Activated naive CD8-positive, alpha-beta T cell treated with anti-CD3 and anti-CD28 coated beads, Interleukin-2, amount 50 U/mL, for 16 hours (primary cell): ENCODE measurements at places on chromosomes 7 and 10.

GRCh38 chr7:149496642-149497391, 792 bp downstream of the ZNF746 start:
- peak; percentile 15 for DNase-seq

DNA sequence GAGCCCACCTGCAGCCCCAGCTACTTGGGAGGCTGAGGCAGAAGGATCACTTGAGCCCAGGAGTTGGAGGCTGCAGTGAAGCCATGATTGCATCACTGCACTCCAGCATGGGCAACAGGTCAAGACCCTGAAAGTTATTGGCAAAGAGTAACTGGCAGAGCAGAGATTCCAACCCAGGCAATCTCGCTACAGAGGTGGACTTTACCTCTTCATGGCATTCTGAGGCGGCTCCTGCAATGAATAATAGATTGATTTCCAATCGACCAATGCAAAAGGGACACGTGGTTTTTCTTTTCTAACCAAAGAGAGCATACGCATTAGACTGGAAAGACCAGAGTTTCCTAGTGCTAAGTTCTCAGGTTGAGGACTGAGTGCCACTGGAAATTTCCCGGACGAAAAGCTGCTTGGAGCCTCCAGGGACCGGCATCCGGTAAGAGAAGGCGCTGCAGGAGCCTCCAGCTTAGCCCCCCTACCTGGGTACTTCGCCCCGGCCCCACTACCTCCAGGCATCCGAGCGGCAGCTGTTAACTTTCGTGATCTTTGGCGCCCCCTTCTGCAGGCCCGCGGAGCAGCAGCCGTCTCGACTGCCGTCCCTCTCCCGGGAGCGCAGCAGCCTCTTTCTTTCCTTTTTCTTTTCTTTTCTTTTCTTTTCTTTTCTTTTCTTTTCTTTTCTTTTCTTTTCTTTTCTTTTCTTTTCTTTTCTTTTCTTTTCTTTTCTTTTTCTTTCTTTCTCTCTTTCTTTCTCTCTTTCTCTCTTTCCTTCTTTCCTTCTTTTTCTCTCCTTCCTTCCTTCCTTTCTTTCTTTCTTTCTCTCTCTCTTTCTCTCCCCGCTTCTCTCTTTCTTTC, 4.1 kb downstream of the MBLAC1 start:
- peak; percentile 66 for DNase-seq

- no peak for DNase-seq
Observed at GRCh38 chr10:124799211-124799610, 2.4 kb upstream of the ABRAXAS2 start.

DNA sequence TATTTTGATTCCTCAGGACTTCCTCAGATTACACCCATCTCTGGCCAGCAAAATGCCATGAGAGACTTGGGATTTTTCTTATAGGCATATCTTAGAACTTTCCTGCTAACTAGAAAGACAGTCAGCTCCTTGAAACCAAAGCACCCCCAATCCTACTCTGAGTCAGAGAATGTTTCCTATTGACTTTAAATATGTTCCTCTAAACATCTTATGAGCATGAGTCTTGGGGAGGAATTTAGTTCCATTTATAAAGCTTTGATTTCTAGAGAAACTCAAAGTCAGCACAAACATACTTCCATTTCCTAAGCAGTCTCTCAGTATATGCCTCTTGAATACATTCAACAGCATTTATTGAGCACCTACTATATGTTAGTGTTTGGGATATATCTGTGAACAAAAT, 128.5 kb downstream of the INHBA start:
- DNase-seq: no peak

DNA sequence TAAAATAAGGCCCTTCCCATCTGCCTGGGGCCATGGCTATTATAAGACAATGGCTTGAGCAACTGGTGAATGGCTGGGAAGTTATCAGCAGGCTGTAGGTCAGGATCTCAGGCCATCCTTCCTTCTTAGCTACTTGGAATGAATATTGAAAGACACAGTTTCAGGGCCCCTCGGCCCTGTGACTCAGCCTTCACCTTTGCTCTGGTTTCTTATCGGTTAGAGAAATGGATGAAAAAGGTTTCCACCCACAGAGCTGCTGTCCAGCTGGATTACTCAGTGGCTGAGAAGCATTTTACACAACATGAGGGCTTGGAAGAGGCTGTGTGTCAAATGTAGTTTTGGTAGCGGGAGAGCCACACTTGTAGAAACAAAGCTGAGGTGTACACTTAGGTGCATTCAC, 9.4 kb downstream of the ACSL5 start:
- no peak for DNase-seq

DNA sequence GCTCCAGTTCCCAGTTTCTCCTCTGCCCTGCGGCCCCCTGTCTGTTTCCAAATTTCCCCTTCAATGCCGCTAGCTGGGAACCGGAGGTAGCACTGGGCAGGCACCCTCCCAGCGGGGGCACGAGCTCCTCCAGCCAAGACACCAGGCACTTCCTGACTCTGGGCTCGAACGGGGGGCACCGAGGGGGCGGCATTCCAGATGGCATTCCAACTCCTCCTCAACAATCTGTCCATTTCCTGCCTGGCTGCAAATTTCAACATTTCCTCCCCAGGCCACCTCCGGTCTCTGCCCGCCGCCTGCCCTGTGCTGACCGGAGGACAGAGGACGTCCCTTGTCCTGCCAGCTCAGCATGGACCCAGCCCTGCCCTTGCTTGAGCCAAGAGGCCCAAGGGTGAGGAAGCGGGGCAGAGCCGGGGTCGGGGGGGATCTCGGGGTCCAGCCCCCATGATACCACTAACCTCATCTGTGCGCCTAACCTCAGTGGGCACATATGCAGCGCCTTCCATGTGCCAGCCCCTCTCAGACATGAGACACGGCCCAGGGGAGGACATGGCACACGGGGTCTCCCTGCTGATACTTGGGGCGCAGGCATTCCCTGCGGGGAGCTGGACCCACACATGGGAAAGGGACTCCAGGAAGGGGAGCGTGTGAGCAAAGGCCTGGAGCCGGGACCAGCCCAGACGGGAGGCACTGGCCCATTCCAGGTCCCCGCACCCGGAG, 58.0 kb downstream of the PDGFA start:
- no peak for DNase-seq

- DNase-seq: no peak
Observed at GRCh38 chr10:36301139-36301538, 659.0 kb upstream of the FZD8 start.

DNA sequence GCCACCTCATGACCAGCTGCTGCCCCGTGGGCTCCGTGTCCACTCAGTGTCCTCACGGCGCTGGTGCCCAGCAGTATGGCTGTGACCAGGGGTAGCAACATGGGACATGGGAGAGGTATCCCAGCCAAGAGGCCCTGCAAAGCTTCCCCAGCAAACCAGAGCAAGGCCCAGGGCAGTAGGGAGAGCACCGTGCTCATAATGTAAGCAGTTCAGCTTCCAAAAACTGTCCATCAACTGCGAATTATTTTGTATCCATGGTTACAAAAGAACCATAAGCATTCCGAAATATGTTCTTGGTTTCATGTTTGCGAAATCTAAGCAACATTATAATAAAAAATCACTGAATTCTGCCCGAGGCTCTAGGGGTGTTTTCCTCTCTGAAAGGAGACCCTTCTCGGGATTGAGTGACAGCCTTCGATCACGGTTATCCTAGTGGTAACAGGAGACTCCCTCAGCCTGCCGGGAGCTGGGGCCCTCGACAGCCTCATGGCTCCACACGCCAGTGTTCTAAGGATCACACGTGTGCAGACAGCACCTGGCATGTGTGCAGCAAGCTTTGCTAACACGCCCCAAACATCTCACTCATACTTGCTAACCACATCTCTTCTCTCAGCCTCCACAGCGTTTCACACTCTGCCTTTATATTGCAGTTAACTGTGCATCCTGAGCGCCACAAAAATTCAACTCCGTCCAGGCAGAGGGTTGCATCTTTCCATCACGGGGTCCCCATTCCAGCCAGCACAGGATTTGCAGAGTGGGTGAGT, 117.6 kb downstream of the DIP2C start:
- no peak for DNase-seq

DNA sequence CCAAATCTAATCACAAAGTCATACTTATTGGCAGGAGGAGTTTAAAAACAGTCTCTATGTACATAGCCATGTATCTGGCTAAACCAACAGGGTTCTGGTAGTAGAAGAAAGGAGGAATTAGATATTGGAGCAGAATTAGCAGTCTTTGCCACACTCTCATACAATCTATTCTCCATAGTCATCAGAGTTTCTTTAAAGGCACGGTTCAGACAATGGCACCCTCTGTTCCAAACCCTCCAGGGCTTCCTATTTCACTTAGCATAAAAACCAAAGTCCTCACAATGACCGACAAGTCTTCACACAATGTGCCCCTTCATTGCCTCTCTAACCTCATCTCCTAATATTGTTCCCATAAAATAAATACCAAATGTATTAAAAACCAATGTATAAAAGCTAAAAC, 12.7 kb downstream of the ZNF438 start:
- DNase-seq: no peak

GRCh38 chr7:146208492-146208891, 91.9 kb downstream of the CNTNAP2 start:
- DNase-seq: no peak

GRCh38 chr10:76548716-76549115, 1088.9 kb downstream of the KCNMA1 start:
- no peak for DNase-seq

- no peak for DNase-seq
Observed at GRCh38 chr7:113083132-113083815, 3.4 kb downstream of the GPR85 start.

GRCh38 chr10:71339796-71340589, 20.9 kb downstream of the SLC29A3 start:
- no peak for DNase-seq

- no peak for DNase-seq
Observed at GRCh38 chr10:120931423-120931822, 80.3 kb downstream of the WDR11 start.

DNA sequence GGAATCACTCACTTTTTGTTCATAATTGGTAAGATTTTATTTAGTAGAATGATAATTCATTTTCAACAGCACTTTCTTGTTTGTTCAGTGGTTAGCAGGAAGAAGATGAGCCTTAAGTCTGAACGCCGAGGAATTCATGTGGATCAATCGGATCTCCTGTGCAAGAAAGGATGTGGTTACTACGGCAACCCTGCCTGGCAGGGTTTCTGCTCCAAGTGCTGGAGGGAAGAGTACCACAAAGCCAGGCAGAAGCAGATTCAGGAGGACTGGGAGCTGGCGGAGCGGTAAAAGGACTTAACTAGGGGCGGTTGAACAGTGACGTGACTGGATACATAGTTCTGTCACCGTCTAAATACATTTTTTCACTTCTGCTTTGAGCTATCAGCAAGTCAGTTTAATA, 31.3 kb downstream of the RABGEF1 start:
- no peak for DNase-seq

DNA sequence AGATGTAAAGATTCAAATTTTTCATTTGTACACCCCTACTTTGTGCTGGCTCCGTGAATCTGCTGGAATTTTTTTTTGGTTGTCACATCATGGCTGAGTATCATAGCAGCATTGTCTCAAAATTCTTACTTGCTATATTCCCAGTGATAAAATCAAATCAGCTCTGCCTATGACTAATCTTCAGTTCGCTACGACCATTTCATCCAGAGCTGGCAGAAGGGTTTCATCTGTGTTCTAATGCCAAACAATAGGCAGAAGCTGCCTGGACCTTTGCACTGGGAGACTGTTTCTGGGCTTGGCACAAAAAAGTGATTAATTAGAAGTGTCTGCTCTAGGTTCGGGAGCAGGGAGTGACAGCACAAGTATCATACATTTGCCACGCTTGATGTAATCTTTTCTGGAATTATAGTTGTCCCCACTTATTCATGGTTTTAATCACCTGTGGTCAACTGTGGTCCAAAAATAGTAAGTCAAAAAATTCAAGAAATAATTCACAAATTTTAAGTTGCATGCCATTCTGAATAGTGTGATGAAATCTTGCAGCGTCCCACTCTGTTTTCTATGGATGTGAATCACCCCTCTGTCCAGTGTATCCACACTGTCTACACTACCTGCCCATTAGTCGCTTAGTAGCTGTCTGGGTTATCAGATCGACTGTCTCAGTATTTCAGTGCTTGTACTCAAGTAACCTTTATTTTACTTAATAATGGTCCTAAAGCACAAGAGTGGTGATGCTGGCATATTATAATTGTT, 120.5 kb upstream of the IMMP2L start:
- no peak for DNase-seq

DNA sequence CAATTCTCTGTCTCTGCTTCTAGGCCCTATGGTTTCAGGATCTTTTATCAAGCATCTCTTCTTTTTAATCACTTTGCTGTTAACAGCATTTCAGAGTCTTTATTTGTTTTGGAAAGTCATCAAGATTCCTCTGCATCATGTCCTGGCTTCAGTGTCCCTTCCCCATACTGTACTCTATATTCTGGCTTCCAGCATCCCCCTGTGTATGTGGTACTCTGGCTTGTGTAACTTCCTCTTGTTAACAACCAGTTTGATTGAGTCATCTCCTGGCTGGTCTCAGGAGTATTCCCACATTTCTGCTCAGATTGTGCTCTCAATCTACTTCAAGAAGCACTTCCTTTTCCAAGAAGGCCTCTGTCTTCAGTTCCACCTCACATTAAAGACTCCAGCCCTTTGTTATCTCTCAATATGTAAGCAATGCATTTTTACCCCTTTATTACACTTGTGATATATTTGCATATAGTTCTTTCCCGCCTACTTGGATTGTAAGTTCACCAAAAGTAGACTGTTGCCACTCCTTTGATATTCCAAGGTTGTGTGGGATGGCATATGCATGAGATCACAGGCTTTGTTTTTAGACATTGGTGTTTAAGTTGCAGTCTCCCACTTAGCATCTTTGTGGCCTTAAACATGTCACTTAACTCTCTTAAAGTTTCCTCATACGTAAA, 15.1 kb upstream of the ATE1 start:
- DNase-seq: no peak

GRCh38 chr7:47501406-47501805, 80.5 kb downstream of the TNS3 start:
- DNase-seq: no peak

GRCh38 chr10:64733980-64734379, 1212.8 kb downstream of the REEP3 start:
- no peak for DNase-seq

DNA sequence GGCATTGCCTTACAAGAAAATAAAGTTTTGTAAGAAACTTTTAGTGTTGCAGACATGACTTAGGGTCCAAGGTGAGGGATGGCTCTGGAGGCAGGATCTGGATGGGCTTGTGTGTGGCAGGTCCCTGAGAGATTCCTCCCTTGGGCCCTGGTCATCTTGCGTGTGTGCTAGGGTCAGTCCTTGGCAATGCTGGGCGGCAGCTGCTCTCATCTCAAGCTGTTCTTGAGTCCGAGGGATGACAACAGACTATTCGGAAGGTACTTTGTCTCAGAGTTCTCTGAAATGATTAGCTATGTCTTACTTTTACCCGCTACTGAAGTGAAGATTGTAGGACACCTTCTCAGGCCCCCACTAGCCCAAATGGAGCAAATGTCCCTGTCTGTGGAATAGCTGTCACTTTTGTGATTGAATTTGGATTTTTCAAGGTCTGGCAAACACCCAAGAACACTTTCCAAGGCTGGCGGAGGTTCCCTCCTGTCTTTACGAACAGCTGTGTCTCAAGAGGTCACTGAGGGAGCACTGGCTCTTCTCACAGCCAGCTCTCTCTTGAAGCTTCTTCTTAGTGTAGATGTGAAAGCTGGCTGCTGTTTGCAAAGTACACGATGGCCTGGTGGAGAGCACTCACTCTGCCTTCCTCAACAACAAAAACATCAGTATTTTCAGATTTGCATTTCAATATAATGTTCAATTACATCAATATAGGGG, 253.6 kb downstream of the STK31 start:
- no peak for DNase-seq

- DNase-seq: no peak
Observed at GRCh38 chr10:112278871-112279270, 4.3 kb upstream of the TECTB start.
